GM19239 (cell line): ENCODE measurements at places on chromosomes 11 and 22.

DNA sequence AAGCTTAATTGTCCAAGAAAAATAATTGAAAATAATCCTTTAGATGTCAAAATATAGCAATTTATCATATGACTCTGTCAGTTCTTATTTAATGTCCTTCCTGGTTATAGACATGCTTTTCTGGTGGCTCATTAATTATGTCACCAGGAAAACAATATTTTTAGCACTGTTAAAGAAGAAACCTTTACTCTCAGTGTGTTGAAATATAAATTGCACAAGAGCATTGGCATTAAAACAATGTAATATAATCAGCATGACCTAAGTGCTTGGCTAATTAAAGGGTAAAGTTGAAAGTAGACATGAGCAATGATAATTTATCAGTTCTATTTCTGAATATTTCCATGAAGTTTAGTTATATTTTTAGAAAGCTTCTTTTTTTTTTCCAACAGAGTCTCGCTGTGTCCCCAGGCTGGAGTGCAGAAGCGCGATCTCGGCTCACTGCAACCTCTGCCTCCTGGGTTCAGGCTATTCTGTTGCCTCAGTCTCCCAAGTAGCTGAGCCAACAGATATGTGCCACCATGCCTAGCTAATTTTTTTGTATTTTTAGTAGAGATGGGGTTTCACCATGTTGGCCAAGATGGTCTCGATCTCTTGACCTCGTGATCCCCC lies 232.3 kb downstream of the JRKL start:
- no peak for DNase-seq

- DNase-seq, result no peak
Observed at GRCh38 chr11:12248330-12248729, 129.0 kb upstream of the PARVA start.

- no peak for DNase-seq
Observed at GRCh38 chr11:111819829-111820237, 51.5 kb downstream of the ALG9 start.

GRCh38 chr11:45048313-45048841 lies 97.7 kb upstream of the TP53I11 start:
- DNase-seq, result no peak

- no peak for DNase-seq
Observed at GRCh38 chr11:14308897-14309387, 50.0 kb downstream of the RRAS2 start.

DNA sequence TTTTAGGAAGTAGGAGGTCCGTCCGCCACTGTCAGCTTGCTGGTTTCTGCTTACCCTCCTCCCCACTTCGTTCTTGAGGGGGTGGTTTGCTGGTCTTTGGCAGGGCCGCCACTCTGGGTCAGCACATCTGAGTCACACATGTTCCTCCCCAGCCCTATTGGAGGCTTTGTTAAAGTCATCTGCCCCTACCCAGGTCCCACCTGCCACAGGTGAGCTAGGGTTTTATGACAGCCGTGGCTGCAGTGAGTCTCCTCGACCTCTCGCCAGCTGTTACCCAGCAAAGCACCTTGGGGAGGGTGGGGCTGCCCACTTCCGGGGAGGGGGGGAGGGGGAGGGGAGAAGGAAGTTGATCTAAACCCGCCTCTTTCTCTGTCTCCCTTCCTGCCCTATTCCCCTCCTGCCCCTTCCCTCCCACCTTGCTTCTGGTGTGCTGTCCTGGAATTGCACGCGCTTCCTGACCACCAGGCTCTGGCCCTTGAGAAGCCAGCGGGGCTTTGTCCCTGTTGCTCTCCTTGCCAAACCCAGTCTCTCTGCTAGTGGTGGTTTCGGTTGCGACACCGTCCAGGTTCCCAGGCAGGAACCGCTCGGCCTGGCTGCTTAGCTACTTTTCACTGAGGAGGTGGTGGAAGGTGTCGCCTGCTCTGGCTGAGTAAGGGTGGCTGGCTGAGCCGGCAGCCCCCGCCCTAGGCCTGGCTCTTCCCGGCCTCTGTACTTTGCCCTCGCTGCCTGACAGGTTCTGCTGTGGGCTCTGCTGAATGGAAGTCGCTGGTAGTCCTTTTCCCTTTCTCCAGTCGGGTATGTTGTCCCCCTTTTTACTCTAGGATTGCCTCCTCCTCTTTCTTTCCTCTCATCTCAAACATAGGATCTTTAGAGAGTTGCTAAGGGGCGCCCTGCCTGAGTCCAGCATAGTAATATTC lies 28.5 kb downstream of the RCOR2 start:
- no peak for DNase-seq

DNA sequence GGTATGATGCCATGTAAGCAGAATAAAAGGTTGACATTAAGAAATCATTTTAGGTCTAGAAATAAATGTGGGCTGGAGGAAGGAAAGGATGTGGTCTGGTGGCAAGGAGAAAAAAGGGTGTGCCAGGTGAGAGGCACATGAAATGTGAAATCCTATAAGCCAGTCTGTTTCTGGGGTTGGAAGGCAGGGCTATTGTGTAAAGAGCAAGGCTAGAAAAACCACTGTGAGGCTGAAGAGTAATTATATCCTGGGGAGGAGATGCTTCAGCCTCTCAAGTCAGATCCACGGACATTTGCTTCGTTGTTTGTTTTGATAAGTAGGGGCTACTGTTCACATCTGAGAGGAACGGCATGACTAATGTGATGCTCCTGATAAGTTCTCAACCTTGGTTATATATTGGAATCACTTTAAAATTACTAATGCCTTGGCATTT lies 77.5 kb upstream of the CTSC start:
- no peak for DNase-seq
